ENCODE measurements at places on chromosomes 4 and X.
A peak's percentile ranks its signal among the peaks of the same experiment; 100 is the strongest.

DNA sequence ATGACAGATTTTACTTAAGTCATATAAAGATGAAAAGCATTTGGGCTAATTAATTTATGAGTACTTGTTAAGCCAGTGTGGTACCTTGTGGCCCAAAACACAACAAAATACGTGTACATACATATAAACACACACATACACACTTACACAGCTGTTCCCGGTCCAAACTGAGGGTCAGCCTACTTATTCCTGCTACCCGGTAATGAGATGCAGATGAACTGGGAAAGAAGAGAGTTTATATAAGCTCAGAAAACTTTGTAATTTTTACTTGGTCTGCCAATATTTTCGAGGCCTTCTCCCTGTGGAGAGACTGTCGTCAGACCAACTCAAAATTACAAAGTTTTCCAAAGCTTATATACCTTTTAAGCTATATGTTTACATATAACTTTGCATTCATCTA lies 25.8 kb upstream of the PBDC1 start:
- no peak for DNase-seq

DNA sequence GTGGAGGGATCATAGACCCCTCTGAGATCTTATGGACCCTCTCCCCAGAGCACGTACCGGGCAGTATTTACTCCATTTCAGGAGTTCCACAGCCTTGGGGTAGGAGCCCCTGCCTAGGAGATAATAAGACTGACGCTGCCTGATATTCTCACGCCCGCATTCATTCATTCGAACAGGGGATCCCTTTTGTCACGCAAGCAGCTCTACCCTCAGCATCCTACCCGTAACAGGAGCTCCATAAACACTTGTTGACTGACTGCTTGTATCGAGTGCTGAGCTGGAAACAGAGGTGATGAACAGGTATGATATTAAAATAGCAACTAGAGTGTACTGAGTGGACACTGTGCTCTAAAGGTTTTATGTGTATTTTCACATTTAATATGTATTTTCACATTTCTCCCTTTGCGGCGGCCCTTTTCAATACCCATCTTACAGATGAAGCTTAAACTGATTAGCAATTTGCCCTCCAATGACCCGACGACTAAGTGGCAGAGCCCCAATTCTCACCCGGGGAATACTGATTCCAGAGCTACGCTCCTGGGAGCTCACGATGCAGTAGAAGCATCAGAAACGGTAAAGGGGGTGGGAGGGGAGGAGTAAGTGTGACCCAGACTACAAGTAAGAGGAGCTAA lies 888 bp downstream of the RAB28 start:
- peak; percentile 11 for DNase-seq

DNA sequence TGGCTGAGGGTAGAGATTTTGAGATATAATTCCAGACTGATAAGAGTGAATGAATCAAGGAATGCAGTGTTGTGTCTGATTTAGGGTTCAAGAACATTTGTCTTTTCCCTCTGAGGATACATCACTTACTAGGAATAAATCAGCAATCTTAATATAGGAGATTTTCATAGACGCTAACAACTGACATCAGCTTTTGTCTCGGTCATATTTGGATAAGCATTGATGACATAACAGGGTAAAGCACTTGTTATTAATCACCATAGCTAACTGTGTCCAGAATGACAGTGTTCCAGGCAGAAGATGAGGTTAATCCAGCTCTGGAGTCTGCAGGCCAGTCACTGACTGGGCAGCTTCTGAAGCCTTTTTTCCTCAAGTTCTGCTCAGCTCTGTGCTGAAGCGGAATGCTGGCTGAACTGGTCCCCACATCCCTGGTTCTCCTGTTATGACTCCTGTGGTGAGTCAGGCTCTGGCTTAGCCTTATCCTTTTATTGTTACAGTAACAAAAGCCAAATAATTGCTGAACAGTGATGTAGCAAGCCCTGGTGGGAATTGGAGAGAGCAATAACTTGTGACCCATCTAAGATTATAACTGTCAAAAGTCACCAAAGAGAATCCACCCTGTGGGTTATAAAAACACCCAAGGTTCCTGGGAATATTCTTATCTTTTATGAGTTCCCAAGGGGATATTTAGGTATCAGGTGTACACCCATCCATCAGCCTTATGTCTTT lies 41.8 kb downstream of the FNIP2 start:
- peak; percentile 67 for DNase-seq

DNA sequence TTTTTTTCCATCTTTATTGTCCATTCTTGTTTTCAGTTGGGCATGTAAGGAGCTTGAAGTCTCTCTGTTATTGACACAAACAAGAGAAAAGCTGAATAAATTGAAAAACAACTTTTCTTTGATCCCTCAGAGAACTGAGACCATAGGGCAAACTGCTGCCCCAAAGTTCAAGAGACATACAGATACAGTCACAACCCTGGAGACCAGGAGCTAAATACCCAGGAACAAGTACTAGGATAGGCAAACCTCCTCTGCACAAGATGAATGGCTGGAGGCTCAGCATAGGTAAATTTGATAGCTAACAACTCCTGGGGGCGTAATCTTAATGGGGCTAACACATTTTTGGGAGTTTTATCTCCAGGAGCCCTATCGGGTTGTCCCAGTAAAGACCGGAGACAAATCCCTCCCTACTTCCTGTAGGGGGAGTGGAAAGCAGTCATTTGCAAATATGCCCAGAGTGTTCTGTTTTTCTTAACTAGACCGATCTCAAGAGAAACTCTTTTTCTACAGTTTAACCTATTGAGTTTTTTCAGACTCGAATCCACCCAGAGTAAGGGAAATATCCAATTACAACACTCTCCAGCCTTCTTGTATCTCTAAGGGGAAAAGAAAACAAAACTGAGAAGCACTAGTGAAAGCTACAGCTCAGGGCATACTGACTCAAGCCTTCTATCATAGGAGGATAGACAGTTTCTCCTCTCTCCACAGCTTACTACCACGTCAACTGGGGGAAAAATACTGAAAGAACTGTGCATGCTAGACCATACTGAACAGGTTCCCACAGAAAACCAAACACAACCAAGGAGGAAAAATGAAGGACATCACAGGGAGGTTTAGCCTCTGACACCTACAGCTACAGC lies 23.1 kb downstream of the MAGEA8 start:
- no peak for DNase-seq

GRCh38 chr4:56821381-56822243 lies at the start of gene SPINK2:
SPINK2 (minus strand) TSS chr4:56821701; CDS start chr4:56821662, 39 bp downstream.
- no peak for DNase-seq

- DNase-seq, result no peak
Measured at GRCh38 chr4:77047037-77047436, 28.8 kb downstream of the CCNI start.

DNA sequence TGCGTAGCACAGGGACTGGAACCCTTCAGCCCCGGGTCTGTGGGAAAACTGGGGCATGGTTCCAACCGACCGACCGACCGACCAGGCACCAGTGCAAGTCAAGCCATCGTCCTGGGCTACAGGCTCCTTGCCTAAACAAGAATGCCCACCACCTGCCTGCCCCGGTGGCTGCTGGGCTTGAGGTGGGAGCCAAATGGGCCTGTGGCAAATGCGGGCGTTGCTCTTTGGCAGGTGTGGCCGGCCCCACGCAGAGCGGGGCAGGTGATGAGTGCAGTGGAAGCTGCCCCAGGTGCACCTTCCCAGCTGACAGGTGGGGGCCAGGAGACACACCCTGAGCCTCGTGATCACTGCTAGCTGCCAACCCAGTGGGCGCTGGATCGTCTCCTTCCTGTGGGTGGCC lies 77.9 kb downstream of the MTMR1 start:
- no peak for DNase-seq

DNA sequence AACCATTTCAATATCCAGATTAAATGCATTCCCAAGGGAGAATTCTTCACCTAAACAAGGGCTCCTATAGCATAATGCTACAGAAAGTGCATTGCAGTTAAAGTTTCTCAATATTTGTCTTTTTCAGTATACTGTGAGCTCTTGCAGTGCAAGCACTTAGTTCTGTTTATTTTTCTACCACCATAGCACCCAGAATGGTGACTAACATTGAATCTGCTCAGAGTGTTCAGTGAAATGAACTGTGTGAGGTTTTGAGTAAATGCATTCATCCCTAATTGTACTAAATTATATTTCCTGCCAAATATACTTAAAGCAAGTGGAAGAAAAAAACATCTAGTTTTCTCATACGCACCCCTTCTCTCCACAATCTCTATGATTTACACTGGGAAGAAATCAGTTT lies 383.9 kb downstream of the PCDH7 start:
- DNase-seq, result no peak

- DNase-seq, result no peak
Measured at GRCh38 chr4:177109769-177110168, 199.9 kb upstream of the NEIL3 start.

DNA sequence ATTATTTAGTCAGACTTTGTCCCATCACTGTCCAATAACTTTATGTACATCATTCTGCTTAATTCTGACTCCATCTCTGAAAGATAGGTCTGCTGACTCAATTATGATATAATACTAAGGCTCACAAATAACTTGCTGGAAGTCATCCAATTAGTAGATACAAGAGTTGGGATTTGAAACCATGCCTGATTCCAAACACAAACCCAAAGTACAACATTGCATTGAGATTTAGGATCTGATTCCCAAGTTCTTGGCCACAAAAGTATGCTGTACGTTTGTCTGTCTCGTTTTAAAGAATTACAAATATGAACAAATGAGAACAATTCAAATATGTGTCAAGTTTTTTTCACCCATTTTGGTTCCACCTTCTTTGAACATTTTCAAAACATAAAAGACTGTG lies 108.8 kb downstream of the AMELX start:
- no peak for DNase-seq

DNA sequence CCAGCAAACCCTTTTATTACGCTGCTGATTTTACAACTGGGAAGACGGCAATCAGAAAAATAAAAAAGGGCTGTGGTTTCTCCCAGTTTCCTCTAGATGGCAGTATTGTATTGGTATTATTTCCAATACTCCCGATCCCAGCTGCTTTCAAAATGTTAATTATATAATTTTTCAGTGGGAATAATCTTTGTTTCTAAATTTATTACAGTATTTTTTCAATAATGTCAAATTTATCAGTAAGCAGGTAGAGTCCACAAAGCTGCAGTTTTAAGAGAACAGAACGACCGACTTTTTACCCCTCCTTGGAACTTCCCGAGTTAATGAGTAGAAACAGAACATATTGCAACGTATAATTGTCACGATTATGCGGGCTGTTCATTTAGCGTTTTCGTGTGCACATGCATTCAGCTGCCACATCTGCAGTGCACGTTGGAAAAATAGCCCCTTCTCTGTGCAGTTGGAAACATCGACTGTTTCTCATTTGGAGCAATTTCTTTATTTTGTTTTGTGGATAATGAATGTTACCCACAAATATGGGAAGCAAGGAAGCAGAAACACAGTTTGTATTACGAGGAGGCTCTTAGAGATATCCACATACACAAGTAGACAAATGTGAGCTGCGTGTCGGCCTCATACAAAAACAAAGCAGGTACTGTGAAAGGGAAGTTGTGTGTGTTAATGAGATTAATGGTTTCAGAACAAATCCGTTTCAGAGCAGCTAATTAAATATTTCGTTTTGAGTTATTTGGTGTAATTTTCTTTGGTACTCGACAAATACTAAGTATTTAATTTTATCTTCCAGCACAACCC lies 188.0 kb downstream of the STIM2 start:
- peak; percentile 43 for DNase-seq

DNA sequence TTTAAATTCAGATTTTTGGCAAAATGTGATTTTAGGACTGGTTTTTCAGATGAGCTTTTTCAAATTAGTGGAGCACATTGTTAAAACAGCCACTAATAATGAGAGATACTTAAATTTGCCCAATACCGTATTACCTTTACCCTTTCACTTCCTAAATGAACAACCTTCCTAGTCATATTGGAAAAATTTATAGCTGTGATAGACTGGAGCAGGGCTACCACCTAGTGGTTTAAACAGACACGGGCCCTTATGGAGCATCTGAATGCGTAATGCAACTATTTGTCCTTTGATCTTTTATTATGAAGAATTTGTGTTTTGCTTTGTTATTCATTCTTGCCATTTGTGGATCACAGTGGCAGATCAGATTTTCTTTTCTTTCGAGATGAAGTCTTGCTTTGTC lies 72.7 kb downstream of the KDM6A start:
- DNase-seq, result no peak

- no peak for DNase-seq
Measured at GRCh38 chrX:68714856-68715255, 67.4 kb downstream of the STARD8 start.

DNA sequence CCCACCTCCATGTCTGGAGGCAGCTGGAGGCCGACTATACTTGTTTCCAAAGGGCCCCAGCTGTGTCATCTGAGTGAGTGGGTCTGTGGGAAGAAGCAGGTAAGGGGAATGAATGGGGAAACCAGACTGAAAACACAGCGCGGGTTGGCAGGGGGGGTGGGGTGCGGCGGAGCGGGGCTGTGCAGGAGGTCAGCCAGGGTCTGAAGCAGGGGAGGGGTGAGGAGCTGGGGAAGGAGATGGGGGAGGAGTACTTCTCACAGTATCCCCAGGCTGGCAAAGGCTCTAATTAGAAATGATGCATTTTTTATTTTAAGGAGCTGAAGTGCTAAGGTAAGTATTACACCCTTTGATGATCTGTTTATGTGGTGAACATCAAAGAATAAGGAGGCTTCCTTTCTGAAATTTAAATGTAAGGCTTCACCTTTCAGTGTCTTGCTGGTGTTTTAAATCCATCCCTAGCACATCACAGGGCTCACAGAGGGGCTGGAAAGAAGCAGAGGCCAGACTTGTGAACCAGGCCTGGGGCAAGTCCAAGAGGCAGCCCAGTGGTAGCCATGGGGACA lies 37.5 kb downstream of the SMIM20 start:
- DNase-seq, result no peak

GRCh38 chr4:1958276-1959103 lies 50.3 kb downstream of the NELFA start:
- DNase-seq, result no peak

DNA sequence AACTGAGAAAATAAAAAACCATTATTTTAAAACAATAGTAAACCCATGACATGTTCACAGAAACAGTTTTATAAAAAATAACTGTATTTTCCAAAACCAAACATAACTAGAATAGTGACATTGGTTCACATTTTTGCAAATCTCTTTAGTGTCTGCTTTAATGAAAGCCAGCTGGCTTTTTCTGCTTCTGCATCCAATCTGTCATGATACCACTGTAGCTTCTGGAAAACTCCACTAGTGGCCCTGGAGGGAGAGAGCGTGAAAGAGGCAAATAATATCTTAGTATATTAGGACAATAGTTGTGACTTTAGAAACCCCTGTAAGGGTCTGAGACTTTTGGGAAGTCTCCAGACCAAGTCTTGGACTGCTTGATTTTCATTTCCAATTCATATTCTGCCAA lies 31.1 kb downstream of the FGFBP1 start:
- no peak for DNase-seq

DNA sequence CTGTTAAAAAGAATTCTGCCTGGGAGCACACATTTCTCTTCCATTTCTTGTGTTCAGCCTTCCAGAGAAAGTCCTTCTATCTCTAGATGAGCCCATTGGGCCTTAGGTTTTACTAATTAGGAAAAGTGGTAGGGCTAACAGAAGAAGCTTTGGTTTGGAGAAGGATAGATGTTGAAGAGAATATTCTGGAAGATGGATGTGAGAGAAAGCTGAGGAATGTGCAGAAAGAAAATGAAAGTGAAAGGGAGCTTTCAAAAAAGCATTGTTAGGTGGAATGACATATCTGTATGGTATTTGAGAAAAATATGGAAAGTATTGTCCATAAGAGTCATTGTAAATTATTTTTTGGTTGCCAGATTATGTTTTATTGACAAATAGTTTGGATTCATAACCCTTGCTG lies 474.8 kb upstream of the SLIT2 start:
- DNase-seq, result no peak

- DNase-seq, result no peak
Measured at GRCh38 chrX:150790021-150790420, 96.8 kb downstream of the MTMR1 start.
